ENCODE measurements at places on chromosomes 4 and X. TPM values are rescaled to one million over a fixed set of nuclear protein-coding genes. Genes with fewer than 3 reads are reported as not detected.

GRCh38 chrX:153824348-153824747, 6.0 kb downstream of the PDZD4 start:
- peaks cover 31% of the 10 kb centered on the region for H3K27me3 ChIP-seq
- no peak overlapping the region for H3K27ac ChIP-seq
- peaks cover 5% of the 10 kb centered on the region for H3K4me1 ChIP-seq
- no peak for DNase-seq
- no peaks in the 10 kb centered on the region for H3K36me3 ChIP-seq

The MBNL3 gene
- 2.4 TPM for total RNA-seq

DNA sequence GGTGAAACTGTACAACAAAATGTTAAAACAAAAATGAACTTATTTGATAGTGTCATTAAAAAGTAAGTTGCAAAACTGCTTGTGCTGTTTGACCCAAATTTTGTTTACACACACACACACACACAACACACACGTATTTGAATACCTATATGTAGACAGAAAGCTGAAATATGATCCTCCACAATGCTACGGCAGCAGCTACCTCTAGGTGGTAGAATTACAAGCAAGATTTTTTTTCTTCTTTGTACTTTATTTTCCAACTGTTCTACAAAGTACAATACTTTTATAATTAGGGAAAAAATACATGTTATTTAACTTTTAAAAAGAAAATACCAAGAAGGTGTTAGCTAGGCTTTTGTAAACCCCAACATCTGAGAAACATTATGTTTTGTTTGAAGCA, 1.2 kb downstream of the CYTL1 start:
- H3K36me3 ChIP-seq = no peaks in the 10 kb centered on the region
- H3K4me3 ChIP-seq = no peak overlapping the region
- H3K4me1 ChIP-seq = peaks cover 12% of the 10 kb centered on the region
- no peak overlapping the region for H3K27ac ChIP-seq
- H3K27me3 ChIP-seq = peaks cover 7% of the 10 kb centered on the region

The TMSB15A gene
- total RNA-seq = 561 TPM

DNA sequence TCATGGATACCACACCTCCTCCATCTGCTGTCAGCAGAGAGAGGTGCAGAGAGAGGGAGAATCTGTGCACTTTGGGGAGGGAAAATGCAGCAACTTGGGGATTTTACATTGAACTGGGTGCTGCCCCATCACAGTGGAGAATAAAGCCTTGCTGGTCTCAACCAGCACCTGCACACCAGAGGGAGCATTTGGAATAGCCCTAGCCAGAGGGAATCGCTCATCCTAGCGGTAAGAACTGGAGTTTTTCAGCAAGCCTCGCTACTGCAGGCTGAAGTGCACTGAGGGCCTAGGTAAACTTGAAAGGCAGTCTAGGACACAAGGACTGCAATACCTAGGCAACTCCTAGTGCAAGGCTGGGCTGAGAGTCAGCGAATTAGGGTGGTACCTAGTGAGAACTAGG, 148.7 kb downstream of the KDR start:
- no peak overlapping the region for H3K27ac ChIP-seq
- no peaks in the 10 kb centered on the region for H3K36me3 ChIP-seq
- no peaks in the 10 kb centered on the region for H3K27me3 ChIP-seq
- no peak overlapping the region for H3K4me3 ChIP-seq
- no peaks in the 10 kb centered on the region for H3K4me1 ChIP-seq
- DNase-seq = peak; percentile 42

DNA sequence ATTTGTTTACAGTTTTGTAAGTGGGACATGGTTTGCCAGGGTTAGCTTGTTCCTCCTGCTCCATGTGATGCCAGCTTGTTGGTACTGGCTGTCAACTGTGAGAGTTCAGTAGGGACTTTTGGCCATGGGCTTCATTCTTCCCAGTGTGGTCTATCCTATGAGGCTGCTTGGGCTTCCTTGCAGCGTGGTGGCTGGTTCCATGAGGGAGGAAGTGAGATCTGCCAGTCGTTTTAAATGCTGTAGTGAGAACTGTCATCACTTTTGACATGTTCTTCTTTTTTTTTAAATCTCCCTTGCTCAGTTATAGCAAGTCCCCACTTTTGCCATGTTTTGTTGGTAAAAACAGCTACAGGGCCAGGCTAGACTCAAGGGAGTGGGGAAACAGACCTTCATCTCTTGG, 15.9 kb downstream of the NSD2 start:
- no peak overlapping the region for H3K27ac ChIP-seq
- H3K4me3 ChIP-seq = no peak overlapping the region
- no peak for DNase-seq
- H3K27me3 ChIP-seq = no peaks in the 10 kb centered on the region

- peaks cover 12% of the 10 kb centered on the region for H3K4me1 ChIP-seq
- no peak for DNase-seq
- H3K36me3 ChIP-seq = no peaks in the 10 kb centered on the region
- no peak overlapping the region for H3K27ac ChIP-seq
Observed at GRCh38 chr4:156377036-156377710, 423.5 kb upstream of the CTSO start.

The TCEAL2 gene
- 12.9 TPM for total RNA-seq
